ENCODE measurements at places on chromosomes 5 and 9.

- no peak for DNase-seq
Measured at GRCh38 chr5:114166081-114166480, 195.8 kb upstream of the KCNN2 start.

- DNase-seq: no peak
Measured at GRCh38 chr9:70479880-70480291, 65.4 kb upstream of the KLF9 start.

GRCh38 chr5:32317041-32317440, 4.3 kb upstream of the MTMR12 start:
- no peak for DNase-seq

DNA sequence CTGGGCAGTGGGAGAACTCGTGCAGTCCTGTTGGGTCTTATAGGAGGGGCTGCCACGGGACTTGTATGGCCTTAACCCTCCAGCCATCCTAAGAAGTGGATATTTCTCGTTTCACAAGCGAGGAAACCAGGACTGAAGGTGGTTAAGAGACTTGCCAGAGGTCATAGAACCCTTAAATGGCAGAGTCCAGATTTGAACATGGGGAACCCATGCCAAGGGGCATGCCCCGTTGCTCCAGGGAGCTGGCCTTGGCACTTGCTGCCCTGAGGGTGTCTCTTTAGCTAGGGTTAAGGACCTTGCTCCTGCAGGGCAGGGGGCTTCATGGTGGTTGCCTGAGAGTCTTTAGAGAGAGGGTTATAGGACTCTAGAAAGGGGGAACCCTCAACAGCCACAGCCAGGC, 63.4 kb downstream of the DAB2IP start:
- DNase-seq: no peak

DNA sequence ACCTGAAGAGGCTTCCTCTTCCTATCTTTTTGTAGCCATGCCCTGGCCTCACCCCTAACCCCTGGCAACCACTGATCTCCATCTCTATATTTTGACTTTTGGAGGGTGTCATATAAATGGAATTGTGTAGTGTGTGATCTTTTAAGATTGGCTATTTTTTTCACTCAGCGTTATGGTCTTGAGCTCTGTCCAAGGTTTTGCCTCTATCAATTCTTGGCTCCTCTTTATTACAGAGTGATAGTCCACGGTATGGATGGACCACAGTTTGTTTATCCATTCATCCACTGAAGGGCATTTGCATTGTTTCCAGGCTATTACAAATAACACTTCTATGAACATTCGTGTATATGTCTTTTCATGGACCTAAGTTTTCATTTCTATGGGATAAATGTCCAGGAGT, 209.8 kb upstream of the IER5L start:
- no peak for DNase-seq

DNA sequence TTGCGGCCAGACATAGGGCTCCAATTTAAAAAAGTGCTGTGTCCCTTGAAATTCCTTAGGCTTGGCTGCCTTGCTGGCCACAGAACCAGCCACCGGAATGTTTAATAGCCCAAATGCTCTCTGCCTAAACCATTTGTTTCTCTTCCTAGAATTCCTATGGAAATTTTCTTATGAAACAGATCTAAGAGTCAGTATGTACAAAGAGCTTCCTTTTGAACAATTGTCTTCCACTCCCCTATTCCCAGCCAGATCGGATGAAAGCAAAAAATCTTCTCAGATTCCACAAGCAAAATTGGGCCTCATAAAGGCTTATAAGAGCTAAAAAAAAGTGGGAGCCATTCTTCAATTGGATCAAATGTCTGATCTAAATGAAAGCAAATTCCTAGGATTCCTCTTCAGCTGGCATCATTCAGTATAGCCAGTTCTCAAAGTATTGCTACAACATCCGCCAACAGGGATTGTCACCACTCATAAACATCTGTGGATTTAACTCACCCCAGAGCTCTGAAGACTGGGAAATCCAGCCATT, 104.3 kb downstream of the CEMIP2 start:
- DNase-seq: no peak

Measured in sciatic nerve (tissue), 2 donors.